ENCODE measurements at places on chromosomes 2 and 18. TPM values are rescaled to one million over a fixed set of nuclear protein-coding genes. Genes with fewer than 3 reads are reported as not detected.

The SLC14A1 gene
- polyA plus RNA-seq, result not detected

The CGREF1 gene
- polyA plus RNA-seq, result 1.1 TPM

The RAPGEF4 gene
- 1.2 TPM for polyA plus RNA-seq

The ZAP70 gene
- polyA plus RNA-seq, result 7.3 TPM

The IL18RAP gene
- not detected for polyA plus RNA-seq

The LIMS2 gene
- polyA plus RNA-seq, result not detected

The COL6A3 gene
- polyA plus RNA-seq, result 0.01 TPM

The SPHKAP gene
- not detected for polyA plus RNA-seq
